ENCODE measurements at places on chromosomes 11 and 22. TPM values are rescaled to one million over a fixed set of nuclear protein-coding genes. Genes with fewer than 3 reads are reported as not detected.
A peak's percentile ranks its signal among the peaks of the same experiment; 100 is the strongest.

GRCh38 chr11:100094121-100094865, 592.8 kb upstream of the ARHGAP42 start:
- H3K36me3 ChIP-seq, result no peaks in the 10 kb centered on the region
- H3K4me3 ChIP-seq, result no peak overlapping the region
- H3K4me1 ChIP-seq, result no peaks in the 10 kb centered on the region
- no peak overlapping the region for H3K27ac ChIP-seq
- DNase-seq, result no peak

- no peak overlapping the region for H3K4me3 ChIP-seq
- DNase-seq, result no peak
- no peaks in the 10 kb centered on the region for H3K4me1 ChIP-seq
- H3K36me3 ChIP-seq, result no peaks in the 10 kb centered on the region
Measured at GRCh38 chr22:22667966-22668880, 23.8 kb downstream of the GGTLC2 start.

DNA sequence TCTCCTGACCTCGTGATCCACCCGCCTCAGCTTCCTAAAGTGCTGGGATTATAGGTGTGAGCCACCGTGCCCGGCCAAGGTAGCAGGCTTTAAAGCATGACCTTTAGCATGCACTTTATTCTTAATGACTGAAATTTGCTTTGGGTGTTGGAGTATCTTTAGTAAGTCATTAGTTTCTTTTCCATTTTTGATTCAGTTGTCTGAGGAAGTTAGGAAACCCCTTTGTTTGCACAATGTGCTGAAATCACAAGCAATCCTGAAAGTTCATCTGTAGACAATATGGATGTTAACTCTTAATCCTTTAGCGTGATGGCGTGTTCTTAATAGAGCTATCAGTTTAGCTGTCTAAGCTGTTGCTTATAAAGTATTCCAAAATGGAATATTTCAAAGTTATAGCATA, 16.8 kb downstream of the SDHD start:
- H3K4me3 ChIP-seq, result peak overlapping the region; percentile 39
- H3K36me3 ChIP-seq, result peaks cover 15% of the 10 kb centered on the region
- H3K27ac ChIP-seq, result peak overlapping the region; percentile 75
- H3K4me1 ChIP-seq, result peaks cover 18% of the 10 kb centered on the region
- peak; percentile 73 for DNase-seq
- H3K27me3 ChIP-seq, result no peaks in the 10 kb centered on the region

DNA sequence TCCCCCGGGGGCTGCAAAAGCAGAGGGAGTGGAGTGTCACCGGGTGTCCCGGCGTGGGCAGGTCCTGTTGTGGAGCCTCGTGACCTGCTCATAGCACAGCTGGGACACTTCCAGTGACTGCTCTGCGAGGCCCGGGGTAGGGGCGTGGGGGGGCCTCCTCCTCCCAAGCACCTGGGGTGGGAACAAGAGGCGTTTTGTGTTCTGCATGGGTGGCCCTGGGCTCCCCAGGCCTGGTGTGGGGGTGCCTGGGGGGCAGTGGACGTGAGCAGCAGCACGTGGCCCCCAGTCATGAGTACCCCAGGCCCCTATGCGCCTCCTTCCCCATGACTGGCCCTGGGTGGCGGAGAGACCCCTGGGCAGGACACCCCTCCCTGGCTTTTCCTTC, 104.7 kb downstream of the KCNQ1 start:
- no peak overlapping the region for H3K4me3 ChIP-seq
- H3K27me3 ChIP-seq, result no peaks in the 10 kb centered on the region
- H3K36me3 ChIP-seq, result no peaks in the 10 kb centered on the region

The GP1BB gene
- 0.38 TPM for polyA plus RNA-seq

Measured in CD14-positive monocyte (primary cell).